ENCODE measurements at places on chromosomes 11 and 22.

DNA sequence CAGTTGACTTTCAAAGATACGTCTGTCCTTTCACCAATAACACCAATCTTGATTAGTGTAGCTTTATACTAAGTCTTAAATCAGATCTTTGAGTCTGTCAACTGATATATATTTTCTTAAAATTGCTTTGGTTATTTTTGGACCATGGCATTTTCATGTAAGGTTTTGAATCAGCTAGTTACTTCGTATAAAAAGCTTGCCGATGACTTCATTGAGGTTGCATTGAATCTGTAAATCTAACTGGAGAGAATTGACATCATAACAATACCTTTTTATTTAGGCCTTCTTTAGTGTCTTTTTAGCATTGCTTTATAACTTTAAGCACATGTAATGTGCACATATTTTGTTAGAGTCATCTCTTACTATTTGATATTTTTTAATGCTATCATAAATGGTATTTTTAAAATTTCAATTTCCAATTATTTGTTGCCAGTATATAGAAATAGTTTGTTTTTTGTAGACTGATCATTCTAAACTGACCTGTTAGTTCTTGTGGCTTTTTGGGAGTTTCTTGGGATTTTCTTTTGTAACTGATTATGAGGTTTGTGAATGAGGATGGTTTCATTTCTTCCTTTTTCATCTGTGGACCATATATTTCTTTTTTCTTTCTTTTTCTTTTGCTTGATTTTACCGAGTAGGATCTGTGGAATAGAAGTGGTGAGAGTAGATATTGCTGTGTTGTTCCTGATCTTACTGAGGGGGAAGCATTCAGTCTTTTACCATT is 61.4 kb downstream of the DDX10 start:
- DNase-seq, result no peak

- no peak for DNase-seq
These were observed 757 bp downstream of the RNASEH2C start for GRCh38 chr11:65719871-65720210.

GRCh38 chr11:106077609-106078455 is at the start of gene AASDHPPT:
Gene AASDHPPT, plus strand, starts transcription at chr11:106077662. Its CDS starts 49 bp downstream, at chr11:106077711.
- no peak for DNase-seq

- DNase-seq, result no peak
These were observed 12.0 kb upstream of the RBX1 start for GRCh38 chr22:40939202-40939601.

DNA sequence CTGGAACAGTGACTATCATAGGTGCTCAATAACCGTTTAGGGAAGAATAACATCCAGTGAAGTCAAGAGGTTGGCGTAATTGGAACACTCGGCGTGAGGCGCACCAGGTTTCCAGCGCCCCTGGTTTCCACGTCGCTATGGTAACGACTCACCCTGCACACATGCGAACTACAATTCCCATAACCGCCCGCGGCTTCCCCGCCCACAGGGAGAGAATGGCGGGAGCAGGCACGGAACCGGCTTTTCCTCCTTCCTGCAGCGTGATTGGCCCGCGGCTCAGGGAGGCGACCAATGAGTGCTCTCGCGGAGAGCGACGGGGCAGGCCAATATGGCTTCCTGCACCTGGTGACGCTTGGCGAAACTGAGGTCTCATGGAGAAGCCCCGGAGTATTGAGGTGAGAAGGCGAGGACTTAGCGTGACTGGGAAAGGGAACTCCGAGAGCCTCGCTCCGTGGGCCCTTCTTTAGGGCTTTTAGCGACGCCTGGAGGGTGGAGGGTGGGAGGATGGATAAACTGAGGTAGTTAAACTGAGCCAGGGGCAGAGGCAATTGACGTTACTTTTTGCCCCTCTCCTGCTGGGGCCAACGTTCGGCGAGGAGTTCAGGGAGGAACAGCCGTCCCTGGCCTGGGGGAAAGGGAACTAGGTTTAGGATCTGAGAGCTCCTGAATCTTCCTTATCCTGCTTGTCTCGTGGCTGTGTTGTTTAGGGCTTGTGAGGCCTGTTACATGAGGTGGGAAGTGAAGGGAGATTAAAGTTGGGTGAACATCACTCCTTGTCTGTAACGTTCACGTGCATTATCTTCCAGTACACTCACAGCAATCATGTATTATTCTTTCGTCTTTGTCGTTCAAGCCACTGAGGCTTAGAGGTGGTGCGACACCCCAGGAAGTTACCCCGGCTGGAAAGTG is at the start of gene L3MBTL2:
TSS of gene L3MBTL2 (plus strand) at position 321 of the 909 bp plus-strand sequence. CDS start at position 372, 51 bp downstream.
- peak; percentile 97 for DNase-seq

GRCh38 chr11:65226103-65226442 is 35.7 kb upstream of the POLA2 start:
- DNase-seq, result no peak

DNA sequence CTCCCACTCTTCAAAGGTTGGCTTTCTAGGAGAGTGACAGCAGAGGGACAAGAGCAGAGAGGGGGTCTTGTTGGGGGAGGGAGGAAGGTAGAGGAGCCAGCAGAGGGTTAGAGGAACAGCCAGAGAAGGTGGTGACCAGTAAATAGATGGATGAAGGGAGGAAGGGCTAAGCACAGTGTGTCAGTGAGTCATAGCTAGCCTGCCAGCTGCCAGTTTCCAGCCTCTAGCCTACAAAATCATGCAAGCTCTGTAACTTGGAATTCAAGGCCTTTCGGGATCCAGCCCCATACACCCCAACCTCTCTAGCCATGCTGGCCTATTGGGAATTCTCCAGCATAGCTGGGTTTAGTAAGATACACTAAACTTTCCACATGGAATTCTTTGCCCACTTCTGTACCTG is 147.4 kb upstream of the TEAD1 start:
- DNase-seq, result no peak

GRCh38 chr11:27247660-27248059 is 115.4 kb downstream of the CCDC34 start:
- DNase-seq, result no peak

GRCh38 chr22:44379817-44380755 is 67.3 kb upstream of the SHISAL1 start:
- DNase-seq, result no peak

DNA sequence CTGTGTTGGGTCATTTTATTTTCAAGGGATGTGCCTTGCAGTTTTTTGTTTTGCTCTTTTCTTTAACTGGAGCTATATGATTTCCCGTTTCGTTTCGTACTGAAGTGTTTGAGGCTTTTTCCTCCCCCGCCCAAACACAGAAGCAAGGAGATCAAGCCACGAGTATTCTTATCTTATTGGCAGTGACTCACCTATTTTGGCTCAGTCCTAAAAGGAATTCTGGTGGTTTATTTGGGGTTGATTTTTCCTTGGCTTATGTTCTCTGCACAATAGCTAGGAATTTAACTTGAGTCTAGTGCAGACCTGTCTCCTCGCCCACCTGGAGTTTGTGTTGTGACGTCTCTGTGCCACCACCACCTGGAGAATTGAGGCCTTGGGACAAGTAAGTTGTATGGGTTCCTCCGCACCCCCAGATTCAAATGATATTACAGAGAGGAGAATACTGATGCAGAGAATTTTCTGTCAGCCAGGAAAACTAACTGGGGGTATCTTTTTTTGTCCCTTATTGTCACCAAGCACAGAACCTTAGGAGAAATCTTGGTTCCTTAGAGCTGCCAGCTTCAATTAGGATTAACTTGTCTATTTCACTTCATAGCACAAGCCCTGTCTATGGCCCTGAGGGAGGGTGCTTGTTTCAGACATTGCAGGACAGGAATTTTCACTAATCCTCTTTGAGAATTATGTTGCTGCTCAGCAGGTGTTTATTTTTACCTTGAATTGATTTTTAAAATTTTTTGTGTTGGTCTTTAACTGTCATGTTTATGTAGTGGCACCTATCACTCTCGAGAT is 90.4 kb upstream of the BIRC3 start:
- no peak for DNase-seq

DNA sequence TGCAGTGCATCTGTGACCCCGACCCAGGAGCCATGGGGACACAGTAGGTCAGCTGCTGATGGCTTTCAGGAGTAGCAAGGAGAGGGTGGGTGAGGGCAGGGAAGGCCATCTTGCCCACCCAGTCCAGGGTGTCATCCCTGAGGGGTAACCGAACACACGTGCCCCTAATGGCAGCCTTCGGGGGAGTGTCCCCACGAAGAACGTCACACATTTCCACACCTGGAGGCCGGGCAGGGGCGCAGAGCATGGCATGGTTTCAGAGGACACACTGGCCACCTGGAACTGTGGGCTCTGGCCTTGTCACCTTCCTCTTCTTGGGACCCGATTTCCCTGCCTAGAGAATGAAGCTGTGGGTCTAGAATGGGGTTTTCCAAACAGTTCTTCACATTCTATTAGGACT is 19.4 kb upstream of the BAIAP2L2 start:
- DNase-seq, result no peak

- no peak for DNase-seq
These were observed 100.4 kb upstream of the PARVA start for GRCh38 chr11:12276831-12277475.
